Kidney (tissue), 22 donors: ENCODE measurements at places on chromosomes 1 and 21. TPM values are rescaled to one million over a fixed set of nuclear protein-coding genes. Genes with fewer than 3 reads are reported as not detected.

DNA sequence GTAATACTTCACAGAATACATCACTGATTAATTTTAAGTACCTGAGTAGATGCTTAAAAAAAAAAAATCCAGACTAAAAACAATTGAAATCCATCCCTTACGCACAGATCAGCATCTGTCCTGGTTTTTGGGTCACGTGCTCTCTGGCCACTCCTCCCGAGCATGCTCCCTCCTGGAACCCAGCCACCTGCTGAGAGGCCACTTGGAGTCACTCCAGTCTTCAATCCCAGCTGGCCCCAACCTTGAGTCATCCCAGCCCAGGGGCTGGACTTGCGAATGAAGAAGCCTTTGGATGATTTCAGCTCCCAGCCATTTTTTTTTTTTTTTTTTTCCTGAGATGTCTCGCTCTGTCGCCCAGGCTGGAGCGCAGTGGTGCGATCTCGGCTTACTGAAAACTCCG lies 8.9 kb downstream of the MAP1LC3C start:
- DNase-seq, result no peak

The NPHS2 gene
- 1.2 TPM for total RNA-seq

- no peak for DNase-seq
Observed at GRCh38 chr1:9718006-9718680, 66.6 kb downstream of the PIK3CD start.

The UMODL1 gene
- total RNA-seq, result not detected

GRCh38 chr1:221910222-221910621 lies 168.3 kb upstream of the DUSP10 start:
- DNase-seq, result no peak

- no peak for DNase-seq
Observed at GRCh38 chr1:48701445-48701844, 75.2 kb downstream of the BEND5 start.

DNA sequence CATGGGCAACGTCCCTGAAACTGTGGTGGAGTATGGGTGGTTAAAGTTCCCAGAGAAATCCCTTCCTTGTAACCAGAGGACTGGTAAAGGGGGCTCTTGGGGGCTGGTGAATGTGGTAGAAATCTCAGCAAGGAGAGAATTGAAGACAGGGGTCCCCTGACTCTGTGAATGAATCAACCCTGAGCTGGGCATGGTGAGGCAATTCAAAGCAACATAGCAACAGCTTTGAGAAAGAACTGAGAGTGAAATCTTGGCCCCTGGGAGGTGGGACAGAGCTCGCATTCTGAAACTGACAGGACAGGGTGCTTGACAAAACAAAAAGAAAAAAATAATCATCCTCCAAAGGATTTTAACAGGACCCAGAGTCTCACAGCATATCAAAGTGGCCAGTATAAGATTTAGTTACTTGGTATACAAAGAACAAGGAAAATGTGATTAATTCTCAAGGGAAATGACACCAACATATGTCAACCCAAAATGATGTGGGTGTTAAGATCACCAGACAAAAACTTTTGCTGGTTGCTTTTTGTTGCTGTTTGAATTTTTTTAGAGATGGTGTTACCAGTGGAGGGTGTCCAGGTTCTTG lies 11.7 kb upstream of the SUMO3 start:
- no peak for DNase-seq

- DNase-seq, result no peak
Observed at GRCh38 chr1:72075425-72075824, 206.9 kb downstream of the NEGR1 start.

The PGLYRP3 gene
- total RNA-seq, result not detected

- peak; percentile 17 for DNase-seq
Observed at GRCh38 chr1:208885060-208885459, 640.9 kb upstream of the PLXNA2 start.

The CELF3 gene
- not detected for total RNA-seq

GRCh38 chr1:159077120-159077961 lies 775 bp upstream of the AIM2 start:
- DNase-seq, result no peak
